ENCODE measurements at places on chromosomes 12 and 14. TPM values are rescaled to one million over a fixed set of nuclear protein-coding genes. Genes with fewer than 3 reads are reported as not detected.

- peak; percentile 52 for DNase-seq
Observed at GRCh38 chr12:45655186-45655585, 74.3 kb upstream of the ARID2 start.

SLC8A3 gene
- 0.13 TPM for total RNA-seq

GRCh38 chr12:57266681-57267080 lies 15.7 kb upstream of the STAC3 start:
- DNase-seq, result no peak

FZD10 gene
- not detected for total RNA-seq

DNA sequence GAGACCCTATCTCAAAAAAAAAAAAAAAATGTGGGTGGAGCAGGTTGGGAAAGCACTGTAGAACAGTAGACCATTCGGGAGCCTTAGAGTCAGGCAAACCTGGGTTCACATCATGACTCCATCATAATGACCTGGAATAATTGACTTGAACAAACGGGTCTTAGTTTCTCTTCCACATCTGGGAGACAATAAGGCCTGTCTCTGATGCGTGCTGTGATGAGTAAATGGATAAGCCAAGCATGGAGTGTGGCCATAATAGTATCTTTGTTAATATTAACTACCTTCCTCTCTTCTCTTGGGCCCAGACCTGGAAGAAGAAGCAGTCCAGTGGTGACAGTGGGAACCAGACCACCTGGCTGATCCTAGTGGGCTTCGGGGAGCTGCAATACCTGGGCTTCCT lies 54.5 kb downstream of the KANSL2 start:
- DNase-seq, result no peak

DNA sequence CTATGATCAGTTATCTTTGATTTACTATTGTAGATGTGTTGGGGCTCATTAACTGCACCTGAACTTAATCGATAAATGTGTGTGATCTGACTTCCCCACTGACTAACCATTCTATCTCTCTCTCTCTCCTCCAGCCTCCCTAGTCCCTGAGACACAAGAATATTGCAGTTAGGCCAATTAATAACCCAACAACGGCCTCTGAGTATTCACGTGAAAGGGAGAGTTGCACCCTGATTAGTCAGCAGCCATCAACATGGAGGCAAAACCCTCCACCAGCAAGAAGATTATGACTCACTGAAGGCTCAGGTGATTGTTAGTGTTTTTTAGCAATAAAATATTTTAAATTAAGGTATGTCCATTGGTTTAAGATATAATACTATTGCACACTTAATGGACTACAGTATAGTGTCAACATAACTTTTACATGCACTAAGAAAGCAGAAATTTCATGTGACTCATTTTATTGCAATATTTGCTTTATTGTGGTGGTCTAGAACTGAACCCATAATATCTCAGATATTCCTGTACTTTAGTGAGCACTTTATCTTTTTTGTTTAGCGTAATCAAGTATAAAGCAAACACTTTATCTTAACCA lies 77.1 kb upstream of the PTGDR start:
- DNase-seq, result no peak

DNA sequence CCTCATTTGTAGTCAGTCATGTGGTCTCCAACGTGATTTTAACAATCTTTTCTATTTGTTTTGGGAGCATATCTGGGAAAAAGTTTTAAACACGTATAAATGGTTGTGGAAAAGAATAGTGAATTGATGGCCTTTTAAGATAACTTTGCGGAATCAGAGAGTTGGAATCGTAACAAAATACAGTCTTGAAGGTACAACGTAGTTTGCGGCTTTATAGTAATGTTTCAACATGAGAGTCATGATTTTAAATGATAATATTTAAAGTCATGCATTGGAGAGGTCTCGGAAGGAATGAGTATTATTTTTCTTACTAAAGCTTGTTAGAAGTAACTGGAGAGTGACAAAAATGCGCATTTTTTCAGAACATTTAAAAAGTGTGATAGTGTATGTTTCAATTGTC lies 1.6 kb downstream of the AEBP2 start:
- no peak for DNase-seq

DNA sequence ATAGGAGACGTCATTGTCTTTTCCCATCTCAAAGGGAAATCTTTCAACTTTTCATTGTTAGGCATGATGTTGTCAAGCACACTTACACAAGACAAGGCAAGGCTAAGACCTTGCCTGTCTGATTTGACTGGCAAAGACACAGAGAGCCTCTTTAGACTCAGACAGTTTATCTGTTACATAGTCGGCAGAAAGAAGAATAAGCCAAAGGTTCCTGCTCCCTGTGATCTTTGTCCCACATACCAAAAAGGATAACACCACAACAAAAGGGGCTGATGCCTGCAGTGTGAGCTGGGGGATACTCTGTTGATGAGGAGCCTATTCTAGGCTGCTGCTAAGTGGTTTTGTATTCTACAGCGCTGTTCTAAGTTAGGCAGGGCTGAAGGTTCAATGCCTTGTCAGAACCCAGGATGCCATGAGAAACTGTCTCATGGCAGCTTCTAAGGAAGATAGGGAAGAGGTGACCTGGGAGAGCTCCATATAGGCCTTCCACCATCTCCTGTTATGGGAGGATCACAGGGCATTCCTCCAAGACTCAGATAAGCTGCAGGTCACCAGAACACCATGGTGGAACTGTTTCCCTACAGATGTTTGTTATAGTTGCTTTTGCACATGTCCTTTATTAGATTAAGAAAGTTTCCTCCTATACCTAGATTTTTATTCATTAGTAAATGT lies 12.7 kb downstream of the ERC1 start:
- DNase-seq, result no peak

DNA sequence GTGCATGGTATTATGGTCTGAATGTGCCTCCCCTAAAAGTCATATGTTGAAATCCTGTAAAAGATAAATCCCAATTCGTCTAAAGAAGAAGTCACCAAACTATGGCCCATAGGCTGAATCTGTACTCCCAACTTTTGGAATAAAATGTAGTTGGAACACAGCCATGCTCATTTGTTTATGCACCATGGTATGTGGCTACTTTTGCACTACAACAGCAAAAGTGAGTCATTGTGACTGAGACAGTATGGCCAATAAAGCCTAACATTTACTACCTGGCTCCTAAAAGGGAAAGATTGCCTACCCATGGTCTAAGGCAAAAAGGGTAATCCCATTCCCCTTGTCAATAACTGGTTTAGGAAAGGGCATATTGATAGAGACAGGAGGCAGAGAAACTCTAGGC lies 101.8 kb downstream of the LRIG3 start:
- DNase-seq, result no peak

CLBA1 gene
- total RNA-seq, result 0.38 TPM

TSHR gene
- total RNA-seq, result 0.70 TPM

ZDHHC22 gene
- not detected for total RNA-seq

DNA sequence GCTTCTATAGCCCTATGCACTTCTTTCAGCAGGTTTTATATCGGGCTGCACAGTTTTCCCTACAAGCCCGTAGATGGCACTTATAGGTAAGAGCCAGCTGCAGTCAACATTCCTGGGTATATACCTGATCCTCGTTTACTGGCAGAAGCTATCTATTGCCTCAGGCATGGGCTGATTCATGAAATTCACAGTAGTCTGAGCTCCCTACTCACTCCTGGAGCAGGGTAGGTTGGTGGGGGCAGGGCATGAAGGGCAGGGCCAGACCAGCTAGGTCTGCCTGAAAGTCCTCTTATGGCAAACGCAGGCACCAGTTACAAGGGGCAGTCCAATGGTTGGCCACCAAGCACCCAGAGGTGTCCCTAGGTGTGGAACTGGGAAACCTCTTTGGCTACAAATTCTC lies 345.8 kb downstream of the RPS29 start:
- DNase-seq, result no peak

GRCh38 chr12:121550974-121551634 lies 29.7 kb downstream of the KDM2B start:
- DNase-seq, result no peak

CPNE6 gene
- not detected for total RNA-seq

PLEKHD1 gene
- total RNA-seq, result 0.15 TPM

GRCh38 chr12:42859612-42860011 lies 270.1 kb upstream of the PRICKLE1 start:
- DNase-seq, result no peak

CD9 gene
- total RNA-seq, result 0.90 TPM

SPX gene
- 0.88 TPM for total RNA-seq

GRCh38 chr14:61649283-61649682 lies 46.0 kb upstream of the HIF1A start:
- DNase-seq, result no peak
